Amniotic stem cell (primary cell): ENCODE measurements at places on chromosomes 2 and 18.

GRCh38 chr2:233882353-233882752 is 14.2 kb upstream of the MSL3B start:
- no peak for DNase-seq

GRCh38 chr18:51290860-51291259 is 93.4 kb upstream of the MEX3C start:
- DNase-seq = no peak

- DNase-seq = no peak
Observed at GRCh38 chr2:179335732-179336131, 71.1 kb upstream of the SESTD1 start.

DNA sequence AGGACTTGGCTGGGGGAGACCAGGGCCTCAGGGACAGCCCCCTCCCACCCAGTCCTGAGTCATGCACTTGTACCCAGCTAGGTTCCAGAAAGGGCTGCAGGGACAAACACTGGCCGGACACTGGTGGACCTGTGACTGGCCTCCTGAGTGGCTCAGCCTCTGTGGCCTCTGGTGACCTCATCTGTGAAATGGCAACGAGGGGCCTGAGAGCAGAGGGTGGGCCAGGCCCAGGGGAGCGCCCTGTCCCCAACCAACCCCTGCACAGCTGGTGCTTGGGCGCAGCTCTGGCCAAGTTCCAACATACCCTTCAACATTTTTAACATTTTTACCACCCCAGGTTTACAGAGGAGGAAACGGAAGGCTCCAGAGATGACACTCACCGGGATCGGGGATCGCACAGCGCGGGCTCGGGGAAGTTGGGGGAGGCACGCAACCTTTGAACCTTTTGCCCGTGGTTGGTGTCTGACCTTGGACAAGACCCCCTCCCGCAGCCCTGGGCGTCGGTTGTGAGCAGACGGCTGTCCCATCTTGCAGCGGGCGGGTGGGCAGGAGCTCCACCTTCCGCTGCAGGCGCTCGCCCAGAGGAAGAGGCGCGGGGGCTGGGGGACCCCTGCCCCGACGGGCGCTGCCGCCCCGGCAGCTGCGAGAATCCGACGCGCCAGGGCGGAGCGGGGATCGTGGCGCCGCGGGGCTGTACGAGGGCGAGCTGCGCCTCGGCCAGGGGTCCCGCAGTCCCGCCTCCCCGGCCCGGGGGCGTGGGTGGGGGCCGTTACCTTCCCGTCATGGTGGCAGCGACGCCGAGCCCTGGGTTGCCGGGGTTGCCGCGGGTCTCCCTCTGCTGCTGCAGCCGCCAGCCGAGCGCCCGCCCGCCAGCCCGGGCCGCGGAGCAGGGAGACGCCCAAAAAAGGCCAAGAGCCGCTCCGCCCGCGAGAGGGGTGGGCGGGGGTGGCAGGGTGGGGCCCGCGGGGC is 805 bp downstream of the LIMS2 start:
- DNase-seq = no peak

DNA sequence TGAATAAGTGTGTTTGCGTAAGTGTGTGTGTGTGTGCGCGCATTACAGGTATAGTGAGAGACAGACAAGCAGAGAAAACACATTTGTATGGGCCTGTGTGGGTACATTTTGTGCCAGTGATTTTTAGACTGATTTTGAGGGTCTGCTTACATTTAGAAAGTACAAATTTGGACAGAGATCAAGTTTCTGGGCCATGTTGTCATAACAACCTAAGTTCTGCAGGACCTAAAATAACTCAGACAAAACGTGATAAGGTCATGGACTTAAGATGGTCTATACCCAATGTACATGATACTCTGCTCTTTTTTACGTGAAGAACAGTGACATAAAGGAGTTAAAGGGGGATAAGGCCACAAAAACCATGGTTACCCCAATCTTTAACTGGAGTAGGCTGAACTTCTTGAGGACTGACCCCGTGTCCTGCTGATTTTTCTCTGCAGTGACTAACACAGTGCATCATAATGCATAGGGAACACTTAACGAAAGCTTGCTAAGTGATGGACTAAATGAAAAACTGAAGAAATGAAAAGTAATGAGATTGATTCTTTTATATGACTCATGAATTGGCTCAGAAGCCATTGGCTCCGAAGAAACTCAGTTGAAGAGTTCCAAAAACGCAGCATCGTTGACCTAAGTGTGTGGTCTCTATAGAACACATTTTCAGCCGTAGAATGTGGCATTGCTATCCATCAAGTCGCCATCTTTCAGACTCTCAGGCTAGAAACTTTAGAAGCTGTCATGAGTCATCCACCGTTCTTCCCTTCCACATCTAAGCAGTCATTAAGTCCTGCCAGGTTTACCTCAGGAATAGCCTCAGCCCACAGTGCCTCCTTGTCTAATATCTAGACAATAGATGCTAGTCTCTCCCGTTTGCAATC is 61.6 kb upstream of the NCOA1 start:
- no peak for DNase-seq

DNA sequence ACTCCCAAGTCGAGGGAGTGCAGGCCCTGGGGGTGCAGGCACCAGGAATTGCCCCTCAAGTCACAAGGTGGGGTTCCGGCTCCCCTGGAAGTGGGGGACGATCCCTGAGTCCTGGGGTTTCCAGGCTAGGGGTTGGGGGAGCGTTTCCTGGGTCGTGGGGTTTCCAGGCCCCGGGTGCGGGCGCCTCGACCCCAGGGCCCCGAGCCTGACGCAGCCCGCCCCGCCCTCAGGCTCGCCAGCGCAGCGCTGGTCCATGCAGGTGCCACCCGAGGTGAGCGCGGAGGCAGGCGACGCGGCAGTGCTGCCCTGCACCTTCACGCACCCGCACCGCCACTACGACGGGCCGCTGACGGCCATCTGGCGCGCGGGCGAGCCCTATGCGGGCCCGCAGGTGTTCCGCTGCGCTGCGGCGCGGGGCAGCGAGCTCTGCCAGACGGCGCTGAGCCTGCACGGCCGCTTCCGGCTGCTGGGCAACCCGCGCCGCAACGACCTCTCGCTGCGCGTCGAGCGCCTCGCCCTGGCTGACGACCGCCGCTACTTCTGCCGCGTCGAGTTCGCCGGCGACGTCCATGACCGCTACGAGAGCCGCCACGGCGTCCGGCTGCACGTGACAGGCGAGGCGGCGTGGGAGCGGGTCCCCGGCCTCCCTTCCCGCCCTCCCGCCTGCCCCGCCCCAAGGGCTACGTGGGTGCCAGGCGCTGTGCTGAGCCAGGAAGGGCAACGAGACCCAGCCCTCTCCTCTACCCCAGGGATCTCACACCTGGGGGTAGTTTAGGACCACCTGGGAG is 12.0 kb downstream of the SIGLEC15 start:
- DNase-seq = no peak

DNA sequence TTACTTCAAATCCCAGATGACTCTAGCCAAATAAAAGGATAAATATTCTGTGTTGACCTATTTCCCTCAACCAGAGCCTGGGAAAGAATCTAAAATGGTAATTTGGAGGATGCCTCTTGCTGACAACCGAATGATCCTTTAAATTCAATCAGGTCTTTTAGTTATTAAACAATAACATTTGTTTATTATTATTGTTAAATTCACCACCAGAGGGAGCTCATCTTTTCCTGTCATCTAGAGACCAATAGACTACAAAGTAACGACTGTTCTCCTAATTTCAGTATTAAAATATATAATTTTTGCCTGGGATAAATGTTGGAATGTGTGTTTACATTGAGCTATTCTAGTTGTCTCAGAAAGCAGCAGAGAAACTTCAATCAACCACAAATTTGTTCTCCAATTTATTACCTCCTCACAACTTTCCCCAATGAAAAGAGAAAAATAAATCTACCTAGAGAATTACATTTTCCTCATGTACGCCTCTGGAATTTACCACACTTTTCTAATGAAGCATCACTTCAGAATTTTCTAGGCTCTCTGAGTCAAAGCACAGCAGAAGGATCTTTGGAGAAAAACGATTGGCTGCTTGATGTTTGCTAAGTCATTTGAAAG is 142.7 kb downstream of the SCG2 start:
- peak; percentile 21 for DNase-seq

DNA sequence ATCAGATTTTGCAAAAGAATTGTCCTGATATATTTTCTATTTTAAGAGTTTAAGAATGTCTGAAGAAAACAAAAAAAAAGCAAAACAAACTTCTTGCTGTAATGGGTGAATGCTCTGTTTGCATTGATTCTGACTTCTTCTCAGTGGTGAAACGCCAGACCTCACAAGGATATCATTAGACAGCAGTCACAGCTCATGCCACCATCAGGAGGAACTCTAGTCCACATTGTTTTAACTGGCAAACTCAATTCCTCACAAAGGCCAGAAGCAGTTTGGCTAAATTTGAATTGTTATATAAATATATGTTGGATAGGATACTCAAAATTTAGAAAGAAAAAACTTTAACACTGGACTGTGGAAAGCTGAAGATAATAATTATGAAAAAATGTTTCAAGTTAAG is 89.4 kb downstream of the DOK6 start:
- DNase-seq = no peak

- no peak for DNase-seq
Observed at GRCh38 chr2:6972067-6972710, 55.0 kb downstream of the RNF144A start.

DNA sequence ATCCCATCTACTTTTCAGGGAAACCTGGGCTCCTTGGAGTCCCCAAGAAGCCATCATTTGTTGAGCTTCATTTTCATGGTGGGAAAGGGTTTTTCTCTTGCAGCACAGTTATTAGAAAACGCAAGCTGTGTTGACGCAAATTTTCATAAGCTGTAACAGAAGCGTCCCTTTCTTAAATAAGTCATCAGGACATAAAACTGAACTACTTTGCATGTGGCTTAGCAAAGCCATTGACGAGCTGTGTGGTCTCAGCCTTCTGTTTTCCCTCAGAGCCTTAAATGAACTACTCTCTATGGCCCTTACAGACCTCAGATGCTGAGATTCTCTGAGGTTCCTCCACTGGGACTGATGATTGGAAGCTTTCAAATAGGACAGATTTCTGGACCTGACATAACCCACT is 85.1 kb downstream of the ARL4C start:
- DNase-seq = no peak

DNA sequence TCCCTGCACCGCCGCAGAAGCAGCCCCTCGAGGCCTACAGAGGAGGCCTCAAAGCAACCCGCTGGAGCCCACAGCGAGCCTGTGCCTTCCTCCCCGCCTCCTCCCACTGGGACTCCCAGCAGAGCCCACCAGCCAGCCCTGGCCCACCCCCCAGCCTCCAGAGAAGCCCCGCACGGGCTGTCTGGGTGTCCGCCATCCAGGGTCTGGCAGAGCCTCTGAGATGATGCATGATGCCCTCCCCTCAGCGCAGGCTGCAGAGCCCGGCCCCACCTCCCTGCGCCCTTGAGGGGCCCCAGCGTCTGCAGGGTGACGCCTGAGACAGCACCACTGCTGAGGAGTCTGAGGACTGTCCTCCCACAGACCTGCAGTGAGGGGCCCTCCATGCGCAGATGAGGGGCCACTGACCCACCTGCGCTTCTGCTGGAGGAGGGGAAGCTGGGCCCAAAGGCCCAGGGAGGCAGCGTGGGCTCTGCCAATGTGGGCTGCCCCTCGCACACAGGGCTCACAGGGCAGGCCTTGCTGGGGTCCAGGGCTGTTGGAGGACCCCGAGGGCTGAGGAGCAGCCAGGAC is 31.2 kb downstream of the GPC1 start:
- no peak for DNase-seq

DNA sequence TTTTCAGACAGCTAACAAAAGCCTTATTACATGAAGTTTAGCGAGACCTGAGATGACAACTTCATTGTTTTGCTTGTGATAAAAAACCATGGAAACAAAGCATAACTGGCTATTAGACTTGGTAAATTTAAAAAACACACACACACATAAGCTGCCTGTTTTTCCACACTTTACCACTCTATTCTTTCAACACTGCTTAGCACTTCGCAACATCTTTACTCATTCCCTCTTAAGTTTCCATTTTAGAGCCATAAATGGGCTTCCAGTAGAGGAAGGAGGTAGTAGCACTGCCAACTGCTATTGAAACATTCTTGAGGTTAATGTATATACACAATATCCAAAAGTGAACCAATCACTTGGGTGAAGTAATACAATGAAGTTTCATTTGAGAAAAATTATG is 54.1 kb downstream of the BAZ2B start:
- DNase-seq = no peak

- no peak for DNase-seq
Observed at GRCh38 chr2:207926133-207926988, 99.0 kb downstream of the PLEKHM3 start.

GRCh38 chr18:62585274-62586150 is 62.7 kb downstream of the ZCCHC2 start:
- no peak for DNase-seq

DNA sequence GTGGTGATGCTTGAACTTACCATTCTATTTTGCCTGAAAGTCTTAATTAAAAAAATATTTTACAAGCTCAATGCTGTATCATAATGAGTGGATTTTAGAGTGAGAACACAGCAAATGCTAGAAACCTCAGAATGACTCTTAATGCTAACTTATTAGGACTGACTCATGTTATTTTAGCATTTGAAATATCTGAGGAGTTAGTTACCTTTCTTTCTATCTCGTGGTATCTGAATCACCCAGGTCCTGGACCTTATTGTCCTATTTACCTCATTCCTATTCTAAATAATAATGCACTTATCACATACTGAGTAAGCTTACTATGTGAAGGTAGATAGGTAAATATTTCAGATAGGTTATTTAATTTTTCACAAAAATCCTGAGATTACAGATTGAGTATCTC is 70.7 kb downstream of the SOS1 start:
- no peak for DNase-seq

DNA sequence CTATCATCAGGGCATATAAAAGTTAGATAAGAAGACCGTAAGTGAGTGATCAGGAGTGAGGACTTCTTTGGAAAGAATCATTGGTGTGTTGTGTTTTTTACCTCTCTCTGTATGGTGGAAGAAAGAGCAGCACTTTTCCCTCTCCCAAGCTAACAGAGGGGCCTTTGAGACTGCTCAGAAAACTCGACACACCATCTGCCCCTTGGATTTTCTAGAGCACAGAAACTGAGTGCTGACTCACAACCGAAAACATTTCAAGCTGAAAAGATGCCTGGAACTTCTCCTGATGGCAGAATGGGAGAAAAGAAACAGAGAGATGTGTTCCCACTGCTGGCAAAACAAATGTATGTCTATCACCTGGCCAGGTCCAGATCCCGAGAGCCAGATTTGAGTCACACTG is 156.6 kb downstream of the DNAH7 start:
- no peak for DNase-seq

GRCh38 chr2:57760381-57760801 is 286.2 kb upstream of the VRK2 start:
- DNase-seq = no peak

DNA sequence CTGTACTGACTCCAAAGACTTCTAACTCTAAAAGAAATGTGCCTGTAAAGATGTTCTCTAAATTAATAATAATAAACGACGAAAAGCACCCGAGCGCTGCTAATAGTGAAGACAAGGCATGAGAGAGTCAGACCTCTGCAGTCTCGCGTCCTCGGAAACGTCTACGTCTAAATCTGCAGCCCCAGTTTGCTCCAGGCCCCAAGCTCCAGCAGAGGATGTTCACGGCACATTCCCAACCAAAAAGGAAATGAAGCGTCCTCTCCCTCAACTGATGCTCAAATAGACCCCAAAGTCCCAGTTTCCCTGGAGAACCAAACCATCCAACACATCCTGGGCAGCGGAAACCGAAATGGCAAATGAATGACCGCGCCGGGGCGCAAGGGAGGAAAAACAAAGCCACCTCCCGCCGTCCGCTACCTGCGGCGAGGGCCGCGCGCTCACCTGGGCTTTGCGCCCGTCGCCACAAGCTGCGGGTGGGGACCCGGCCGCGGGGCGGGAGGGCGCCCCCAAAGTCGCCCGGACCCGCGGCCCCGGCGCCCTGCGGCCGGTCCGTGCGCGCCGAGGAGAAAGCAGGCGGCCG is 47.1 kb upstream of the CCDC150 start:
- peak; percentile 28 for DNase-seq

- no peak for DNase-seq
Observed at GRCh38 chr2:132788310-132788838, 118.4 kb upstream of the LYPD1 start.
